ENCODE measurements at places on chromosomes 11 and 22.

- DNase-seq: no peak
Observed at GRCh38 chr11:1193326-1194230, 29.3 kb upstream of the MUC5B start.

DNA sequence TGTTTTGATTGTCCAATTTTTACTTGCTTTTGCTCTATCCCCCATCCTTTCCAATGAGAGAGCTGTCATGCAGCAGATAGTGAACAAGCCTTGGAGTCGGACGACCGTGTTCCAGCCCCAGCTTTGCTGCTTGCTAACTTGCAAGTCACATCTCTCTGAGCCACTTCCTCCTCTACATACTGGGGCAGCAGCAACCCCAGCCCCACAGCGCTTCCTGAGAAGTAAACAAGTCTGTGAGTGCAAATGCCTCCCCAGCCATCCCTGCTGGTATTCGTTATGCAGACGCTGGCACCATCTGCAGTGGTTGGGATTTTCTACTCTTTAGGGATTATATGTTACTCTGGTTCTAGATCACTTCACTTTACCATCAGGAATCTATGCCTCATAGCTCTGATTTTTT is 35.0 kb downstream of the TPBGL start:
- no peak for DNase-seq

DNA sequence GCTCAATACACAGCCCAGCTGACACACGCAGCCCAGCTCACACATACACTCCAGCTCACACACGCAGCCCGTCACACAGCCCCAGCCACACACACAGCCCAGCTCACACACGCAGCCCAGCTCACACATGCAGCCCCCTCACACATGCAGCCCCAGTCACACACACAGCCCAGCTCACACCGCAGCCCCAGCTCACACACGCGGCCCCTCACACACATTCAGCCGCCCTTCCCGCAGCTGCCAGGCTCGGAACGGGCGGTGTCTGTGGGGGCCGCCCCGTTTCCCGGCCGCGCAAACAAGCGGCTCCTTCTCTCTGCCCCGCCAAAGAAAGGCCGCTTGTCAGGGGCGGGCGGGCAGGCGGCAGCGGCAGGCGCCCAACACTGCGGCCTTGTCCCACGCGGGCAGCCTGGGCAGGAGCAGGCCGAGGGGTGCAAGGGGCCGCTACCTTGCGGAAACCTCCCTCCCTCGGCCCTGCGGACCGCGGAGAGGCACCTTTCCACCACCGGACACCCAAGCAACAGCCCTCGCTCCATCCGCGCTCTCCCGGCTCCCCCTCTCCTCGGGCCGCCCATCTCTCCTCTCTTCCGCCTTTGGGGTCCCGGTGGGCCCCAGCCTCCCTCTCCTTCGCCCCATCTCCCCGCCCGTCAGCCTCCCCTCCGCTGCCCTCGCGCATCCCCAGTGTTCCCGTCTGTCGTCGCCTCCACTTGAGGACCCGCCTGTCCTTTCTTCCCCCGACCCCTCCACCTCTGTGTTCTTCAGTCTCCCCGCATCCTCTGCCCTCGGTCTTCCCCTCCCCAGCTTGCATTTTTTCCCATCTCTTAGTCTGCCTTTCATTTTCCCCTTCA is 2.2 kb downstream of the PHLDB1 start:
- DNase-seq: no peak

GRCh38 chr11:23767576-23767975 is 729.3 kb upstream of the LUZP2 start:
- DNase-seq: no peak

- no peak for DNase-seq
Observed at GRCh38 chr22:22945195-22945594, 57.6 kb downstream of the IGLL5 start.

DNA sequence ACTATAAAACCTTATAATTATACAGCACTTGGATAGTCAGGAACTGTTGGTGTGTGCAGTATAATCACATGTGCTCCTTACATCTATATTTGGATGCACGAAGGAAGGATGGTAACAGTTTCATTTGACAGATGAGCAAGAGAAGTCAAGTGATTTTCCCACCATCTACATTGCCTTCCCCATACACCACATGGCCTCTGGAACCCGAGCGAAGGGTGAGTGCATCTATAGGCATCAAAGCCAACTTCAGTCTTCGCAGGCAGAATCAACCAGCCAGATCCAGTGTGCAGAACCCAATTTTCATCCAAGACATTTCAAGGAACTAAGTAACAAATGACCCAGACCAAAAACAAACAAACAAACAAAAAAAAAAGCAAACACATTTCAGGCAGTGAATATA is 85.1 kb upstream of the BLID start:
- DNase-seq: no peak

DNA sequence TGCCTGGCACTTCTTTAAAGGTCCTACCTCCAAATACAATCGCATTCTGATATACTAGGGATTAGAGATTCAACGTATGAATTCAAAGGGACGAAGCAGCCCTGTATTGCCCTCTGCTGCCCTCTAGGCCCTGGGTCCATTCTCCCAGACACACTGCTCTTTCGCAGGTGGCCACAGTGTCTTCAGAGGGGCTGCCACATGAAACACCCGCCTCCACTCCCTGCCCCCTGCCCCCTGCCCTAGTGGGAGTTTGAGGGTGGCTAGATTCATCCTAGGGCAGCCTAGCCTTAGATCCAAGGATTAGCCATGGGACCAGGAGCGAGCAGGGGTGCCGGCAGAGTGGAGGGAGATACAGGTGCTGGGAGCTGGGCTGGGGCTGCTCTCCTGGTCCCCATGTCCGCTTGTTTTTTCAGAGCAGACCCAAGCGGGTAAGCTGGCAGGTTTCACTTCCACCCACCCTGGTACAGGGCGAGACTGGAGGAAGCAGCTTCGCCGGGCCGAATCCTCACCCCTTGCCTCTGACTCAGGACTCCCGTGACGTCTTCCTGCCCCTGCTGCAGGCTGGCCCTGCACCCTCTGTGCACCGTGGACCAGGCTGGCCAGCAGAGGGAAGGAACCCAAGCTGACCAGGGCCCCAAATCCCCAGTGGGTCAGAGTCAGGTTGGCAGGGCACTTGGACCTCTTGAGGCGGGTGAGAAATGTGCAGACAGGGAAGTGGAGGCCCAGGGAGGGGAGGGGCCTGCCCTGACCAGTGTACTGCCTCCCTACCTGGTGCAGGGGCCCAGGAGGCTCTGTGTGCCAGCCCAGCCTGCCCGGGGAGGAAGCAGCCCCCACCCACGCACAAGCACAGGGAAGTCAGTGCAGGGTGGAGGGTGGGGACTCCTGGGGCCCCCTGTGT is 28.4 kb upstream of the HMOX1 start:
- DNase-seq: peak; percentile 17

- no peak for DNase-seq
Observed at GRCh38 chr11:128069665-128070064, 517.7 kb downstream of the ETS1 start.

DNA sequence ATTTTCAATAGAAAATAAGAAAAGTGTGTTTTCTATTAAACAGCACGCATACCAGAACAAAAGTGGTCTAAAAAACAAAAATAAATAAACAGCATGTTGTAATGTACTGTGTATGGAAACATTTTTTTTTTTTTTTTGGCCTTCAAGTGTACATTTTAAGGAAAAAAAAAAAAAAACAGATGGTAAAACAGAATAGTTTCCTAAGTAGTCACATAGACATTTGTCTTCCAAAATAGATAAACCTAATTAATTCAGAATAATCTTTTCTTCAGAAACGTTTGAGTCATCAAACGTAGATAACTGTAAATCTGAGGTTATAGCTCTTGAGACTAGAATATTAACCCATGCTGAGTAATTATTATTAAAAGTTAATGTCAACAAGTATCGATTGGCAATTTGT is 396 bp upstream of the CFAP300 start:
- no peak for DNase-seq

GRCh38 chr11:132036746-132037466 is 666.5 kb downstream of the NTM start:
- DNase-seq: no peak

DNA sequence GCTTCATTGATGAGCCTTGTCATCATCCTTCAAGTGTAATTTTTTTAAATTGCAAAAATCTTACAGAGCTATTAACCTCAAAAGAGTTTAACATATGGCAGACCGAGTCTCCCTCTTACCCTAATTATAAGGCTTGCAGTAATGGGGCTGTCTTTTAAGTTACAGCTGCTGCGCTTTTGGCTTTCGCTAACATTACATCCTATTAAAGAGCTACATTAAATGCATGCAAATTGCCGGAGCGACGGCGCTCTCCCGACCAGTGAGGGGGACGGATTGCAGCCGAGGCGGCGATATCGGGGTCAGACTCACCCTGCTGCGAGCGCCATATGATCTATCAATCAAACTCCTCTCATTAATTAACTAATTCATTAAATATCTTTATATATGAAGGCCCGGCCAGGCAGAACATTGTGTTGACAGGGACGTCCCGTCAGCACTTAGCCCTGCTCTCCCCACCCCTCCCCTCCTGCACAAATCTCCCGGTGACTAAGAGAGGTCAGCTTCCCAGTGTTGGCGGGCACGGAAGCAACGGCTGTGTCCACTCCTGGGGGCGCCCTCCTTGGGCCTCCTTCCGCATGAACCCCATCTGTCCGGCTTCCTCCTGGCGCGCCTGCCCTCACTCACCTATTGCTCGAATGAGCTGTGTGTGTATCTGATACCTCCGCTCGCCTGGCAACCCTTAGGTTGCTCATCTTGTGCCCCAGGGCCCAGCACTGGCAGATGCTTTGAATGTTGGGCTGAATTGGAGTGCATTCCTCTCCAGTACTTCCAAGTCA is 156.0 kb upstream of the CADM1 start:
- DNase-seq: no peak

DNA sequence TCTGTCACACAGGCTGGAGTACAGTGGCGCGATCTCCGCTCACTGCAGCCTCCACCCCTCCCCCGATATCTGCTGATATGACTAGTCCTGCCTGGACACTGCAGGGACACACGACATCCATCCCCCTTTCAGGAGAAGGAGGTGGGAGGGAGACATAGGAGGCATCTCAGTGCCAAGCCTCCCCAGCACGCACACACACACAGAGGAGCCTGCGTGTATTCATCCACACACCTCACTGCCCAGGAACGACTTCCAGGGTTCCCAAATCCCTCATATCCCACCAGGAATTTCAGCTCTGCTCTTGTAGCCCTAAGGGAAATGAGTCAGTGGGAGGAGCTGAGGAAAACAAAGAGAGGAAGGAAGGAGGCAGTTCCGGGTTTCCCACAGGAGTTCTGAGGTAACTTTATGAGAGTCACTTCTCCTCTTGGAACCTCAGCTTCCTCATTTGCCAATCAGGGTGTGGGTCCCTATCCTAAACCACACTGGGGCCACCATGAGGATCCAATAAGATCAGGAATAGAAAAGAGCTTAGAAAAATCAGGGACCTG is 37.2 kb upstream of the ACER3 start:
- DNase-seq: no peak

DNA sequence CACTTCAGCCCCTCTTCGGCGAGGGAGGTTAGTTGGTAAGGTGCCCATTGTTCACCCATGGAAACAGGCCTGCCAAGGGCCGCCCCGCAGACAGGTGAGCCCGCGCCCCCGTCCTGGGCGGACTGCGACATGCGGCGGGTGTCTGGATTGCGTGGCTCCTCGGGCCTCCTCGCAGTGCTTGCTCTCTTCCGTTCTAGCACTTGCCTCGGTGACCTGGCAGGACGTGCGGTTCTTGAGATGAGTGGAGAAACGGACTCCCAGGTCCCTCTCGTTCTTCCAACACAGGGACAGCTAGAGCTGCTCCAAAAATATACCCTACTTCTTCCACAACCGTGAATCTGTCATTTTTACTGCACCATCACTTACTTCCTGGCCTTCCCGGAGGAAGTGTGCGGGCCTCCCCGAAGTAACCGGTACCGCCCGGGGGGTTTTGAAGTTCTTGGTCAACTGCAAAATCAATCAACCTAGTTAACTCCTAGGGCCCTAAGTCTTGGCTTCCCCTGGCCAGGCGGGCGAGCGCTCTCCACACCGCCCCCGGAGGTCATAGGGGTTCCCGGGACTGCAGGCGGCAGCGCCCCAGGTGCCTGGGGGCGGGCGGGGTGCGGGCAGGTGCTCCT is 745 bp upstream of the ZBTB44 start:
- no peak for DNase-seq

- DNase-seq: no peak
Observed at GRCh38 chr11:123616505-123617198, 37.8 kb downstream of the SCN3B start.

- DNase-seq: no peak
Observed at GRCh38 chr22:23862103-23862502, 4.4 kb downstream of the SLC2A11 start.

- DNase-seq: no peak
Observed at GRCh38 chr11:97567801-97568200, 1178.0 kb downstream of the JRKL start.

DNA sequence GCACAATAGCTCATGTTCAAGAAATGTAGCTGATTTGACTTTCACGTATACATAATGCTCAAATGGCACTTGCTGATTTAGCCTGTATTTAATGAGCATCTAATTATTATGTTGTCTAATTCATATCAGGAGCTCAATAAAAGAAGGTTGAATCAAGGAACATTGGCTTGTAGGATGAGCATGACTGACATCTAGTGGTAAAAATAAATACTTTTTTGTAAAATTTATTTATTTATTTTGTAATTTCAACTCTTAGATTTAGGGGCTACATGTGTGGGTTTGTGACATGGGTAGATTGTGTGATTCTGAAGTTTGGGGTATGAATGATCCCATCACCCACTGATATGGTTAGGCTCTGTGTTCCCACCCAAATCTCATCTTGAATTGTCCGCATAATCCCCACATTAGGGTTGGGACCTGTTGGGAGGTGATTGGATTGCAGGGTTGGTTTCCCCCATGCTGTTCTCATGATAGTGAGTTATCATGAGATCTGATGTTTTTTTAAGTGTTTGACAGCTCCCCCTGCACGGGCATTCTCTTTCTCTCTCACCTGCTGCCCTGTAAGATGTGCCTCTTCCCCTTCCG is 1.7 kb upstream of the OR52E5 start:
- no peak for DNase-seq

DNA sequence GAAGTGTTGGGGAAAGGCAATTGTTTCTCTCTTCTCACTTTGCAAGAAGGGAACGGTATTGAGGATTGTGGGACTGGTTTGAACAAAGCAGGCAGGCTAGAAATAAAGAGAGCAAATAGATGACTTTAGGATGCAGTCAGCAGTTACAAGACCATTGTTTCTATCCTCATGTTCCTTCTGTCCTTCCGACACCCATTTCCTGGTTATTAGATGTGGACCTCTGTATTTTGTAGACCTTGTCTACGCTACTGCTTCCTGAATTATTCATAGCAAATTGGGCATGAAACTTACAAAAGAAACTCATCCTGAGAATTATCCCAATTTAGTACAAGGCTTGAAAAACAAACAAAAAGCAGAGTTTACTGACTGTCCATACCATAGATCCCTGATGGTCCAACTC is 656.3 kb downstream of the NTM start:
- DNase-seq: no peak

DNA sequence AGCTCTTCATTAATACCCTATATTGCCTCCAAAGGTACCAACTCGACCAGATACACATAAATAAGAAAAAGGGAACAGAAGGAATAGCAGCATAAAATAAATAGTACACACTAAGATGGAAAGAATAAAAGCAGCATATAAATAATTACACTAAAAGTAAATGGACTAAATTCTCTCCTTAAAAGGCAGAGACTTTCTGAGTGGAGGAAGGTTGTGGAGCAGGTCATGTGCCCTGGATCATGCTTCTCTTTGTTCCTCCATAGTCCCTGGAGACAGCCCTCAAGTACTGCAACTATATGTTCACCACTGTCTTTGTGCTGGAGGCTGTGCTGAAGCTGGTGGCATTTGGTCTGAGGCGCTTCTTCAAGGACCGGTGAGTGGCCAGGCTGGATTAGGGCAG is 101.4 kb downstream of the CACNA1I start:
- no peak for DNase-seq

All from SIG-M5 (cell line).